ENCODE measurements at places on chromosomes 7 and 10. TPM values are rescaled to one million over a fixed set of nuclear protein-coding genes. Genes with fewer than 3 reads are reported as not detected.

ZNF365 gene
- polyA plus RNA-seq: 4.5 TPM

KIAA1217 gene
- polyA plus RNA-seq: 7.2 TPM

PNLIPRP2 gene
- polyA plus RNA-seq: not detected

MUC3A gene
- 0.03 TPM for polyA plus RNA-seq

GRCh38 chr7:139875821-139876241, 46.8 kb downstream of the TBXAS1 start:
- DNase-seq: no peak

- peak; percentile 1 for DNase-seq
Measured at GRCh38 chr10:100571084-100571856, 35.5 kb downstream of the HIF1AN start.

- no peak for DNase-seq
Measured at GRCh38 chr7:149020483-149020882, 7.8 kb downstream of the PDIA4 start.

DNA sequence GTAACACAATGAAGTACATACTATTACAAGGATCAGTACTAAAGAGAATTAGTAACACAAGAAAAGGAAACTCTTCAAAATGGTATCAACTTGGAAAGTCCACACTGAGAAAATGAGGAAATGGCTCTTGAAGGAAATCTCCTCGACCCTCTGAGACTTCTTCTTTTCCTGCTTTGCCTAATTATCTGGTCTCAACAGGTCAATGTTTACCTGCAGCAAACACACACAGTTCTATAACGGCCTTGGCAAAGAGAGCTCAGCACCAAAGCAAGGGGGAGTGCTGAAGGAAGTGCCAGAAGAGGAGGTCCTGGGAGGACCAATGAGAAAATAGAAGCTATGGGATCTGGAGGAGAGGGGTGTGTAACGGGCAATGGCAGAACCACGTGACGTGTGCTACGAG, 21.9 kb downstream of the CHCHD3 start:
- DNase-seq: no peak

GRCh38 chr7:140404565-140405065, 757 bp downstream of the RAB19 start:
- DNase-seq: no peak

DNA sequence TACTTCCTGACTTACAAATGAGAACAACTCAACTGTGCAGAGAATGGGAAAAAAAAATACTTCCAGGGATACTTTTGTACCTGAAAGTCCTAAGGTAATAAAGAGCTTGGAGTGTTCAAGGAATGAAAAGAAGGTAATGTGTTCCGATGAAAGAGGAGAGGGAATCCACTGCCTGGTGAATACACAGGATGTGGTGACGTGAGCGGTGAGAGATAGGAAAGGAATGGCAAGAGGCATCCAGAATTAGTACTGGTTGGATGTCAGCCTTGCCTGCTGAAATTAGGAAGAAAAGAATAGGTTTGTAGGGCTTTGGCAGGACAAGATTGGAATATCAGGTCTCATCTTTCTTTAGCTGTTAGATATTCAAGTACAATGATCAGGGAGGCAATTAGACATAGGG, 347.7 kb downstream of the POM121L12 start:
- DNase-seq: no peak

GRCh38 chr7:46133072-46133471, 212.0 kb upstream of the IGFBP3 start:
- DNase-seq: no peak

GRCh38 chr10:32362571-32362970, 15.6 kb upstream of the EPC1 start:
- DNase-seq: no peak

DNA sequence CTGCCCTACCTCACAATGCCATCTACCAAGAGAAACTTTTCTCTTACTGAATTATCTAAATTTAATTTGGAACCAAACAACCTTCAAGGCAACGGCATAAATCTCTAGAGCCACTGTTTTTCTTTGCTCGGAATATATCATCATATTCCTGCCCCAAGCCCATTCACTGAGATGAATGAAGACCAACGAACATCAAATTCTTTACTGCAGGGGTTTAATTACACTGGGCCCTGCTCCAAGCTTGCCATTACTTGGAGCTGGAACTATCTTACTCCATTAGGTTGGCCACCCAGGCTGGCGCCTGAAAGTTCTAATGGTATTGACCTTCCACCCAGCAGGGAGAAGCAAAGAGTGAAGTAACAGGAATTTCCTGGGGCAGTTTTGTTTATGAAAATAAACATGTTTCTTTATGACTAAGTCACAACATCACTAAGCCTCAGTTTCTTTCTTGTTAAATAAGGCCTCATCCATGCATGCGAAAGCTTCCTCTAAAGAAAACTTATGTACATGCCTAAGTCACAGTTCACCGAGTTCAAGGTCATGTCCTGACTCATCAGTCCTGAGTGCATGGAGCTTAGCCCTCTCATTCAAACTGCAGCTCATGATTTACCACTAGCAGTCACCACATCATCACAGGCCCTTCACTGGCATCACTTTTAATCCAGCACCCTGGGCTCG, 42.1 kb upstream of the ANAPC16 start:
- peak; percentile 37 for DNase-seq

Data from SK-N-SH (cell line).